NCI-H748 treated with DMSO at 0.1 percent for 48 hours (cell line): ENCODE measurements at places on chromosomes 6 and 20.
A peak's percentile ranks its signal among the peaks of the same experiment; 100 is the strongest.

- DNase-seq = no peak
Measured at GRCh38 chr6:79416931-79417330, 120.3 kb downstream of the LCA5 start.

GRCh38 chr6:17725083-17725482 is 18.4 kb upstream of the NUP153 start:
- peak; percentile 36 for DNase-seq

- DNase-seq = peak; percentile 37
Measured at GRCh38 chr6:155530219-155530834, 74.7 kb upstream of the NOX3 start.

DNA sequence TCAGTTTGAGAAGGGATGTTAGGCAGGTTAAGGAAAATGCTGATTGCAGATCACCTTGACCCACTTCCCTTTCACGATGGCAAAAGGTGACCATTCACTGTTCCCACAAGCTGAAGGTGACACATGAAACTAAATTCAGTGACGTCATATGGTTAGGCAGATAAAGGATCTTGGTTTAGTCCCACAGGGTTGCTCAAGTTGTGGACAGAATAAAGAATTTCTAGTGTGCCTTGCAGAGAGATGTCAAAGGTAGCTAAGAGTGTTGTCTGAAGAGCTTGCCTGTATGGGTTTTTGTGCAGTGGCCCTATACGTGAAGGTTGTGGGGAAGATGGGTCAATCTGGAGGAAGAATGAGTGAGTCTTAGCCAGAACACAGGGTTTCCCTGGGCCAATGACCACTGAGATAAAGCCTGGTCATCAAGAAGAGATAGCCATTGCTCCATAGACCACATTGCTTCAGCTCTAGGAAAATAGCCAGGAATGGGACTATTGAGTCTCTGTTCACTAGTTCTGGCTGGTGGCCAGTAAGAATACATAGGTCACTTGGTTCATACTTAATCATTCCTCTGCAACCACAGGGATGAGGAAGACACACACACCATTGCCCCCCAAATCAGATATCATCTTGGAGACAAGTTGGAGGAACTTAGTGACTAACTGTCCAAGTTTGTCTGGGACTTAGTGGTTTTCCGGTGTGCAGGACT is 148.5 kb upstream of the ATXN1 start:
- no peak for DNase-seq

DNA sequence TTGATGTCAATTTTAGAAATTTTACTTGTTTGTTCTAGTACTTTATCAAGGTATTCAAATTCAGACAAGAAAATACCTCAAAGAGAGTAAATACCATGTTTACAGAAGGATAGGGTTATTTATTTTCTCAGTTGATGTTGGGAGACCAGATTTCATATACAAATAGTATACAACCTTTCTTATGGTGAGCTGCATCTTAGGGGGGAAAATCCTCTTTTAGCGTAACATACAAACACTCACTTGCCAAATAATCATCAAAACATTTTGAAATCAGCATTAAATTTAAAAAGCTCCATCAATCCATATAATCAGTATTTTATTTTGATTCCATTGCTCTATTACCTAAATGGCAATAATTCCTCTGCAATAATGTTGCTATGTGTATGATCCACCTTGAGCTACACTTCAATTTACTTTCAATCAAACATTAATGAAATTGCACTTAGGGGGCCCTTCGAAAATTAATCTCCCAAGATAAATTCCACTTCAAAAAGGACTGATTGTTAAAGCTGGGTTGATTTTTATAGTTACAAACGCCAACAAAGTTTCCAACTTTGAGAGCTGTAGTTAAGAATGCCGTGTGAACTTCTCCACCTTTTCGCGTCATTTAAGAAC is 2.2 kb downstream of the NKX2-4 start:
- DNase-seq = no peak

GRCh38 chr20:15447549-15447948 is 1110.1 kb upstream of the FLRT3 start:
- DNase-seq = no peak

GRCh38 chr6:26454631-26455030 is 3.1 kb upstream of the BTN2A1 start:
- DNase-seq = no peak
